ENCODE measurements at places on chromosomes 12 and 14. TPM values are rescaled to one million over a fixed set of nuclear protein-coding genes. Genes with fewer than 3 reads are reported as not detected.

DNA sequence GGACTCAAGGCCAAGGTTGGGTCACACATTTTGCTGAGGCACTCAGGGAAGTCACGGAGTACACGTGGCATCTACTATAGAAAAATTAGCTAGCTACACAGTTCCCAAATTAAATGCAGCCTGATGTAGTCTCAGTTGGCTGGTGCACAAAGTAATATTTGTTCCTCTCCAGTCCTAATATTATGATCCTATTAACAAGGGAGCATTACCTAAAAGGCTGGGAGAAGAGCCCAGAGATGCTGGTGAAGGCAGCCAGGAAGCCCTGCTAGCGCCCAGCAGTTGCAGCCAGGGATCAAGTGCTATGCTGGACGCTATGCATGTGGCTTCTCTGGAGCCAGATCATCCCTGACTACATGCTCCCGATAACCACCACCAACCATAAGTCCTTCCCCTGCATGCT is 88.0 kb upstream of the GSC start:
- no peak for DNase-seq

DNA sequence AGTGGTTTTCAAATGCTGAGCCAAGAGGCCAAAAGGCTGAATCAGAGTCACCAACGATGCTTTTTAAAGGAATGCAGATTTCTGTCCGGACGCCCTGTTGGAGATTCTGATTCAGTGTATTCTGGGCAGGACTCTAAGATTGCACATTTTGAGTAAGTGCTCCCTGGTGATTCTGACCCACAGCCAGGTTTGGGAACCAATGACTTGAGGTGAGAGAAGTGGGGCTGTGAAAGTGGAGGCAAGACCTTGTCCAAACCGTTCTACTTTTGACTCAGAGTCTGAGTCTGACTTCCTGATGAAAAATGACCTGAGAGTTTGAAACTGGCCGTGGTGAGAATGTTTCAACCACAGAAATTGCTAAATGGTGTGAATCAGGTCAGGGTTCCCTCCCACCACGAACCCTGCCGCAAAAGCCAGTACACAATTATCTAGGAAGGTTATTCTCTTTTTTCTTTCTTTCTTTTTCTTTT is 90.2 kb downstream of the NTN4 start:
- DNase-seq: peak; percentile 98

DNA sequence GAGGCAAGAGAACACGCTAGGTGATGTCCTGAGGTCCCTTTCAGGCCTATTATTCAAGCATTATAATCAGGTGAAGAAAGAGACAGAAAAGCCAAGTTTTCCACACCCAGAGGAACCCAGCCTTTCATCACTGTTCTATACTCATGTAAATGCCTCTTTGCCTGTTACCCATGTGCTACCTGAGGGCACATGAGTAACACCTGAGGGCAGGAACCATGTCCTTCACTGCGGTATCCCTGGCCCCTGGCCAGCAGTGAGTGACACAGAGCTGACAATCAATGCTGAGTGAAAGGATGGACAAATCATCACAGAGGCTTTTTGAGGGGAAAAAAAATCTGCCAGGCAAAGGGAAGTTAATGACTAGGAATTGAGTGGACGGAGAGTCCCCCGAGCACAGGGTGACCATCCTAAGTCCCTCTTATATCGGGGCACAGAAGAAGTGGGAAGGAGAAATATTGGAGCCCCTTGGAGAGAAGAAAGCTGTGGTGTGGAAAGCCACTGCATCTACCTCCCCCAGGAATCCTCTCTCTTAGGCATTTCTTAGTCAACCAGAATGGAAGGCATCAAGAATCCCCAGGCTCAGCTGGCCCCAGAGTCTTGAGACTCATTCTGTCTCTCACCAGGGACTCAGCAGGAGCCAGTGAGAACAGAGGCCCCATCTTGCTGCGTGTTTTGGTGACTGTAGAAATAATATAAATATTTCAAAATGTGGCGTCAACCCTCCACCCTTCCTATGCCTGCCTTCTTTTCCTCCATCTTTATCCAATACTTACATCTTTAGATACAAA is 212.9 kb downstream of the DPF3 start:
- peak; percentile 38 for DNase-seq

Gene HOXC11
- not detected for total RNA-seq

- DNase-seq: no peak
Observed at GRCh38 chr12:3173008-3173553, 95.9 kb downstream of the TSPAN9 start.

Gene PKP2
- total RNA-seq: 0.13 TPM

DNA sequence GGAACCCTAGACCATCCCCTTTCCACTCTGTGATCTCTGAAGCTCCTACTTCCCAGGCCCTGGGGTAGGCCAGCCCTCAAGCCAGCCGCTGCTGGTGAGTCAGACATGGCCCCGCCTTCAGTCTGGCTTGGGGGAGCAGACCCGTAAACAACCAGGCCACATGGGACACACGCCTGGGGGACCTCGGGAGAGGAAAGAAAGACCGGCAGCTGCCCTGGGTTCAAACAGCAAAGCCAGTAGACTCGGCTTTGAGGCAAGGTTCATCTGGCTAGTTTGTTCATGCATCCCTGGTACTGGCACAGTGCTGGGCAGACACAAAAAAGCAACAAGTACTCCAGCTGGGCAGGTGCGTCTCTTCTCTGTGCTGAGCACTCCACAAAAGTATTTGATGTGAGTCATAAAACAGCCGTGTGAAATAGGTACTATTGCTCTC is 101.9 kb downstream of the SETD3 start:
- peak; percentile 63 for DNase-seq

DNA sequence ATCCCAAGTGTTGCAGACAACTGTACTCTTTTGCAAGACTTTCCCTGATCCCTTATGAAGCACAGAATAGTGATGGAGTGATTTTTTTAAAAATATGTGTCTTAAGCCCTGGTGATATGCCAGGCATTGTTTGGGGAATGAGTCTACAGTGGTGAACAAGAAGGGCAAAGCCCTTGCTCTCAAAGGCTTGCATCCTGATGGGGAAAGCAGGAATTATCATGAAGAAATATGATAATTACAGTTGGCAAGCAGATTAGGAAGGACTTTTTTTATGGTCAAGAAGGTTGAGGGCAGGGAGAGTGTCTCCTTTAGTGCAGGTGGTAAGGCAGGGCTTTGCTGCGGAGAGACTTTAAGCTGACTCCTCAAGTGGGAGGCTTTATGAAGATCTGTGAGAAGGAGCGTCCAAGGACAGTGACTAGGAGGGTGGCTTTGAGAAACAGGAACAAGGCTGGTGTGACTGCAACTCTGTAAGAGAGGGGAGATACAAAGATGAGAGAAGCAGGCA is 100.2 kb downstream of the SYNE2 start:
- peak; percentile 60 for DNase-seq

DNA sequence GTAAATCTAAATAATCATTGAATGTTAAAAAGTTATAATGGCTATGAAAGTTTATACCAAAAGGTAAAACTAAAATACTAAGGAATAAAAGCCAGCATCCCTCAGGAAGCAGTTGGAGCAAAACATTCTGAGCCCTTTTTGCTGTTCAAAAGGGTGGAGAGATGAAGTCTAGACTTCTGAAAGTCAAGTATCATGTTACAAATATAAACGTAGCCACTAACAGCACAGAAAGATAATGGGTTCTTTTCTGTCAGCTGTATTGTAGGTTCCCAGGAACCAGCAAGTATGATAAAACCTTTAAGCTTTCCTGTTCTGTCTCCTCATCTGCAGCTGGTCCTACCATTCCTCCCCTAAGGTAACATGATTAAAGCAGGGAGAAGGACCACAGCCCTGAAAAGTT is 16.4 kb upstream of the PLD4 start:
- DNase-seq: no peak

- DNase-seq: no peak
Observed at GRCh38 chr12:94641283-94641682, 9.1 kb downstream of the TMCC3 start.

- peak; percentile 96 for DNase-seq
Observed at GRCh38 chr12:27966870-27967269, 5.7 kb downstream of the PTHLH start.

Gene MORN3
- not detected for total RNA-seq

GRCh38 chr14:91286530-91286937 is 42.0 kb upstream of the GPR68 start:
- DNase-seq: peak; percentile 78

GRCh38 chr12:33439587-33440011 is at the start of gene SYT10:
Gene SYT10, minus strand, starts transcription at chr12:33439819. Its CDS starts 297 bp downstream, at chr12:33439522.
- peak; percentile 19 for DNase-seq

DNA sequence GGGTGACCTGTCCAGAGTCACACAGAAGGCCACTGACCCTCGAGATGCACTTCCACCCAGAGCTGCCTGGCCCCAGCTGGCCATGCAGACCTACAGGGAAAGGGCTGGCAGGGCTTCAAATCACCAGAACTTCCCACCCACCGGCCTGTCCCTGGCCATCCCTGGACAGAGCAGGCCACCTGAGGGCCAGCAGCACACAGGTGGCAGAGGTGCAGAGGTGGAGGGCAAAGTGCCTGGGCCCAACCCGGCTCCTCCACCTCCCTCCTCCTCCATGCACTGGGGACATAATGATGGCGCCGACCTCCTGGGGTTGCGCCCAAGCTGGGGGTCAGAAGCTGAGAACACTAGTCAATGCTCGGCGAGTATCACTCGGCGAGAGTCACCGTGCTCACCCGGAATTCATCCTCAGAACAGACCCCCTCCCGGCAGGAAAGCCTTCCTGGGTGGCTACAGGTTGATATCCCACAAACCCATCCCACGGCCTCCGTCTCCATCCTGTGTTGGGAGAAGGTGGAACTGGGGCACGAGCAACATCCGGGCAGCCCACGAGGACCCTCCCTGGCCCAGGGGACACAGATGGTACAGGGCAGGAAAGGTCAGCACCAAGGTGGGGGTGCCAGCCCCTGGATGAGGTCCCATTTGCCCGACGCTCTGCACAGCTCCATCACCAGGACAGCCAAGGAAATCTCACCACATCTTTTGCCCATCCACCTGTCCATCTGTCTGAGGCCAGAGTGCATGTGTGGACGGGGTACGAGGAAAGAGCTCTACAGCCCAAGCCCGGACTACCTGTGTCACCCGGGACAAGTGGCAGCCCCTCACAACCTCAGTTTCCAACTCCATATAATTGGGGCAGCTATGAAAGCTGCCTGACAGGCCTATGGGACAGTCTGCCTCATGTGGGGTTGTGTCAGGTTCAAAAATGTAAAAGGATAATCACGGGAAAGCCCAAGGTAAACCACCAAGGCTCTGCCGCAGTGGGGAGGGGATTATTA is 10.8 kb downstream of the BEGAIN start:
- DNase-seq: no peak

DNA sequence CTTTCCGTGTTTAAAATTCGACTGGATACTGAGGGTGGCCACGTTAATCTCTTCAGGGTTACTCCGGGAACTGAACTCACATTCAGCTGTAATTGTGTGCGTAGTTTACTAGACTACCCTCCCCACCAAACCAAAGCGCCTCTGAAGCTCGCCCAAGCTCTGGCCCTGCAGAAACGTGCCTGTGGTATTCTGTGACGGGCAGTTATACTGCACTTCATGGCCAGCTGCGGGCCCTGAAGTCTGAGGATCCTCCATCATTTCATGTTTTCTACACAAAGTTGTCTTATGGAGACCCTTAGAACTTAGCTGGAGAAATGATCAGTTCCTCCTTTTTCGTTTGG is 688 bp downstream of the ZNF26 start:
- peak; percentile 69 for DNase-seq

Data from GM23248 (cell line).